ENCODE measurements at places on chromosomes 3 and 15.

- no peak for DNase-seq
Measured at GRCh38 chr3:126149960-126150515, 30.3 kb downstream of the ALDH1L1 start.

DNA sequence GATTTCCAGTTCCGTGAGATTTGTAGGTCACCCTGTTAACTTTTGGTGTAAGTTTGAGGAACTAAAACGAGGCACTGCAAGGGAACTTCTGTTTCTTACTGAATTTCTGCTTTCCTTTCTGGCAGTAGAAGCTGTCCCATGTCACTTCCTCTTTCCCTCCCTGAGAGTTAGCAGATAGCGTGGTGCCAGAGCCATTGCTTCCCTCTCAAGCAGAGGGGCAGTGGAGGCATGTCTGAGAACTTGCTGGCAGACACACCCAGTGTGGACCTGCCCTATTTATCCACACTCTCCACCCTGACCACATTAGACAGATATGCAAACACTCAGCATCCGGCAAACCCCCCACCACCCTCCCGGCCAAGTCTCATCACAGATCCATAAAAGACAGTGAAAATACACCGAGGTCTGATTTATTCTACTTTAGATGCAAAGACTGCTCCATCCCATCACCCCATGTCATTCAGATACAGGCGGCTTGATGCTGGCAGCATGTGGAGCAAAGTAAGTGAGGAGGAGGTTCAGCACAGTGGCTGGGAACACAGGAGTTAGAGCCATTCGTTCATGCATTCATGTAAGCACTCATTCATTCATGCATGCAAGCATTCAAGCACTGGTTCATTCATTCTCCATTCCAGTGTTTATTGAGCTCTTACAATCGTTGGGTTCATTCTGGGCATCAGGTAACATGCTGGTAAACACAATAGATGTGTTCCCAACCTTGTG, 324.7 kb downstream of the SHQ1 start:
- DNase-seq = no peak

GRCh38 chr3:72748659-72749058, 99.6 kb downstream of the SHQ1 start:
- no peak for DNase-seq

DNA sequence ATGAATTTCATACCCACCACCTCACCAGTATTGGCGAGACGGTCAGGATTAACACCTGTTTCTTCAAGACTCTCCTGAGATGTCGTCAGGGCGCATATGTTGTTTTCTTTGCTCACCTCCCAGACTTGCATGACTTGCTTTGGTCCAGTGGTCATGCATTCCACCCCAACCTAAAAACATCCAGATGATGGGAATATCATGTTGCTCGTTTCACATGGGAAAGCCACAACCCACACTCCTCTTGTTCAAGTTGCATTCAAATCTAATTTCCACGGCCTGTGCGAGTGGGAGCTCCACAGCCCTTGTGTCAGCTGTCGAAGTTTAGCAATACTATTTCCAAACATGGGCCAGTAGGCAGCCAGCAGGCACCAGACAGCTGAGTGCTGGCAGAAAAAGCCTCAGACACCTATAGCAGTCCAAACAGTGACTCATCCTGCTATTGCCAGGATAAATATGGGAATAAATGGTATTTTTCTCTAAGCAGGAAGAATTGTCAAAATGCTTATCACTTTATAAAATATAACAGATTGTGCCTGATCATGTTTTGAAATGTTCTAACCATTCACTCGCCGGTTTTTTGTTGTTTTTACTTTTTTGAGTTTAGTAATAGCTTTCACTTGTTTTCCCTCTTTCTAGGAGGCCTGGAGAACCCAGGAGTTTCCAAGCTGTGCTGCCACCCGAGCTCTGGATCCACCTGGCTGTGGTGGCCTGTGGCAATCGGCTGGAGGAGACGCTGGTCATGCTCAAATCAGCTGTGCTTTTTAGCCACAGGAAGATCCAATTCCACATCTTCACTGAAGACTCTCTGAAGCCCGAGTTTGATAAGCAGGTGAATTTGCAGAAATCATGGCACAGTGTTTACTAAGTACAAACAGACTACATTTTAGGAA, 20.1 kb downstream of the GXYLT2 start:
- peak; percentile 61 for DNase-seq

DNA sequence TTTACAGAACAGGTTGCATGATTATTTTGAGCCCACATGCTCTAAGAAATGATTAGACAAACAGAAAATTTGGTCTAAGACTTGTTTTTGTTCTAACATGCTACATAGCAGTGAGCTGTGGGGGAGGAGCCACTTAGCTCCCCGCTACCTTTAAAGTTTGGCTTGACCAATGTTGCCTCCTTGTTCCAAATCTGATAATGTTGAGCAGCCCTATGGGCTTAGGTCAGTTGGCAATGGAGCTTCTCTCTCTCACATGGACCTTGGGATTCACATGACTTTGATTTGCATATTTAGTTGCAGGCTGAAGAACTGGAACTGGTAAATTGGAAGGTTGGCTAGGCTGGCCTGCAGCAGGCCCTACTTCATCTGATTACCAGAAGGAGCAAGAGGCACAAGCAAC, 116.4 kb downstream of the EBLN2 start:
- no peak for DNase-seq

- DNase-seq = no peak
Measured at GRCh38 chr15:76347482-76348055, 11.0 kb downstream of the ISL2 start.

GRCh38 chr3:55805169-55805568, 318.1 kb upstream of the WNT5A start:
- DNase-seq = no peak

- DNase-seq = peak; percentile 61
Measured at GRCh38 chr3:29144807-29145206, 136.1 kb upstream of the RBMS3 start.

DNA sequence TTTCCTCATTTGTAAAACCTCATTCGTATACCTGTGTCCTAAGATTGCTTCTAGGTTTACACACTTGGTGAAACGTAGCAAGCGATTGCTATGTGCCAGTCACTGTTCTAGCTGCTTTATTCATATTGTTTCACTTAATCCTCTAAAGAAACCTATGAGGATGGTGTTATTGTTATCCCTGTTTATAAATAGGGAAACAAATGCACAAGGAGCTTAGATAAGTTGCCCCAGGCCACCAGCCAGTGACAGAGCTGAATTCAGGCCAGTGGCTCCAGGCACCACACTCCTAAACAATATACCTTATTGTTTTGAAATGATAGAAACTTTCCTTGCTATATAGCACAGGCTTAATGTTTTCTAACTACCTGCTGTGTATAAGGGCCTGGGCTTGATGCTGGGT, 44.0 kb downstream of the LPP start:
- no peak for DNase-seq

DNA sequence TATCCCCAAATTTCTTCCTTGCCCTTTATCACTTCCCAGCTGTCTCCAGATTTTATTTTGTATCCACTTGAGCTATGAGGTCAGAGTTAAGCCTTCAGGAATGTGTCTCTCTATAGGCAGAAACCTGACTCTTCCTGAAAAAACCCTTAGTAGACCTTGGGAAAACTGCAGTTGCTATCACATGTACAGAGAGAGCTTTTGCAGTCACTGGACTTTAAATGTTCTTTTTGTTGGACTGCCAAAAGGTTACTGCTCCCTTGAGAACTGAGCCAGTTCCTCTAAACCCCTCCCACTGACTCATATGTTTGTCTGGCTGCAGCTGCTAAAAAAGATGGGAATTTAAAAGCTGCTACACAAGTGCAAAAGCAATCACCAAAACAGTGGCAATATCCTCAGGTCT, 169.1 kb upstream of the CCDC54 start:
- DNase-seq = peak; percentile 93

DNA sequence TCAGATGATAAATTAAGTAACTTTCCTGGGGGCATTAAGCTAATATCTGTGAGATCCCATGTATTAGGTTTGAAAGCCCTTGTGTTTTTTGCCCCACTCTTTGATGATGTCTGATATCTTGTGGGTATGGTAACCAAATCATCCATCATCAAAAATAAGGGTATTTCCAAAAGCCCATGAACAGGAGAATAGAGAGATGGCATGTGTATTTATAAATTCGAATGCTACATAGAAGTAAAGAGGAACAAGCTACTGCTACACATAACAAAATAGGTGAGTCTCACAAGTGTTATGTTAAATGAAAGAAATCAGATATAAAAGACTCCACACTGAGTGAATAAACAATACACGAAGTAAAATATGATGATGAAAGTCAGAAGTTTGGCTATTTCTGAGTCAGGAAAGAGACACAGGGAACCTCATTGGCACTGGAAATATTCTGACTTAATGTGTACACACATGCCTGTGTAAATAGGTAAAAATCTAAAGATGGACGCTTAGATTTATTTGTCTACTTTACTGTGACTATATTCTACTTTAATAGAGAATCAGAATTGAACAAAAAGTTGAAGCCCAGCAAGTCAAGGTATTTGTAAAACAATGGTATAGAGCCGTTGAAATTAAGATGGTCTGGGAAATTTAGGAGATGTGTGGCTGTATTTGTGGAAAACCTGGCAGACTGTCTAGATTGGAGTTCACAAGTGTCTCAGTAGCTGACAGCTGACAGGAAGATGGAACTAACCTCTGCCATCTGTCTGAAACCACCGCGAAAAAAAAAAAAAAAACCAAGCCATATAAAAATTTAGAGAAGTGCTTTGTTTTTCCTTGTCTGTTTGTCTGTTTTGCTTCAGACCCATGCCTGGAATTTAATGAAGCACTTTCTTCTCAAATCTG, 111.0 kb upstream of the TGFBR2 start:
- no peak for DNase-seq

DNA sequence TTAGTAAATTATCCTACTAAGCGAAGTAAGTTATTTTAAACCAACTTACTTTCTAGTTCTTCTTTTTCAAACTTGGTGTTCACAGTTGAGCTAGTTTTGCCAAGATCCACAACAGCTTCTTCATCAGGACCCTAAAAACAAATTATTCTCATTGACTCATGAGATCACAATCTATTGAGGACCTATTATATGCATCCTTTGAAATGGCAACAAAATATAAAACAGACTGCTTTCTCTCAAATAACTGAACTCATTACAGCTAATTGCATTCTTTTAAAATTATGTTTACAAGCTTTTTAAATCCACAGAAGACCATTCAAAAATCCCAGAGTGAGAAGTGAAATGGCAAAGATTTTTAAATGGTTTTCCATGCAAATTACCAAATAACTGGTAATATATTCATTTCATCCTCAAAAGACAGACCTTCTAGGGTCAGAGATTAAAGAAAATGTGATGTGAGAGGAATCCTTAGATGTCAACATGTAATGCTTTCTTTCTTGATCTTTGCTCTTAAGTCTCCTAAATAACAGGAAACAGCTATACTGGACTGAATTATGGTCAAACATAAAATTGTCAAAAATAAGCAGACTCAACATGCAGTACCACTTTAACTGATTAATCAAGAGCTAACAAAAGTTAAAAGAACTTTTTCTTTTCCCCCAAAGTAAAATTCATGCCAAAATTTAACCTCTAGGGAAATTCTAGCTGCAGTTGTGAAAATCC, 31.7 kb downstream of the SLC4A7 start:
- no peak for DNase-seq

DNA sequence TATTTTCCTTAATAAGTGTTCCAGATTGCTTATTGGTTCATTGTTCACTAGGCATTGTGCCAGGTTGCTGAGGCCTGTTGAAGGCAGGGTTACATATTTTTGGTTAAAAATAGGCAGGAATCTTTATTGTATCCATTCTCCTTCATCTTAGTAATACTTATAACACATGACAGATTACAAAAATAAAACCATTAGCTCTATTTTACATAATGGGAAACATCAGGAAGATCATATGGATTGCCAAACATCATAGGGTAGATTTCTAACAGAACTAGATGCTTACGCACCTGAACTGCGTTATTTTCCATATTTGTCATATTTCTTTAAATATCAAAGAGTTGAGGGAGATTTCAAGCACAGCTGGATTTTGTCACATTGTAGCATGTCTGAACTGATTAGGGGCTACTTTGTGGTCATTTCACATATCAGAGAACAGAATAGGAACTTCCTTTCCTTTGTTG, 462.9 kb upstream of the SGO1 start:
- DNase-seq = peak; percentile 44

DNA sequence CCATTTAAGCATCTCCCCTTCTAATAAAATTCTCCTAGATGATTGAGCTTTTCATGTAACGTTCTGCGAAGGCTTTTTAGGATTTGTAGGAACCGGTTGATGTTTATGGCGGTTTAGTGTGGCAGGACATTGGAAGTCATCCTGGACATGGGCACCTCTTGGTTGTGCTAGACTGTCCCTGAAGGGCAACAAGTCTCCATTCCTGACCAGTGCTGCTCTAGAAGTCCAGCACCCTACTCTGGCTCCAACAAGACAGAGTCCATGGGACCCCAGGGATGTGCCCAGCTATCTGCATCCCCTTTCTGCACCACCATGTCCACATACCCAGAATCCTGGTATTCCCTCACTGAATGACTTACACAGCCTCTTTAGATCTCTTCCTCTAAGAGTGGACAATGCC, 46.4 kb downstream of the KCNAB1 start:
- no peak for DNase-seq

DNA sequence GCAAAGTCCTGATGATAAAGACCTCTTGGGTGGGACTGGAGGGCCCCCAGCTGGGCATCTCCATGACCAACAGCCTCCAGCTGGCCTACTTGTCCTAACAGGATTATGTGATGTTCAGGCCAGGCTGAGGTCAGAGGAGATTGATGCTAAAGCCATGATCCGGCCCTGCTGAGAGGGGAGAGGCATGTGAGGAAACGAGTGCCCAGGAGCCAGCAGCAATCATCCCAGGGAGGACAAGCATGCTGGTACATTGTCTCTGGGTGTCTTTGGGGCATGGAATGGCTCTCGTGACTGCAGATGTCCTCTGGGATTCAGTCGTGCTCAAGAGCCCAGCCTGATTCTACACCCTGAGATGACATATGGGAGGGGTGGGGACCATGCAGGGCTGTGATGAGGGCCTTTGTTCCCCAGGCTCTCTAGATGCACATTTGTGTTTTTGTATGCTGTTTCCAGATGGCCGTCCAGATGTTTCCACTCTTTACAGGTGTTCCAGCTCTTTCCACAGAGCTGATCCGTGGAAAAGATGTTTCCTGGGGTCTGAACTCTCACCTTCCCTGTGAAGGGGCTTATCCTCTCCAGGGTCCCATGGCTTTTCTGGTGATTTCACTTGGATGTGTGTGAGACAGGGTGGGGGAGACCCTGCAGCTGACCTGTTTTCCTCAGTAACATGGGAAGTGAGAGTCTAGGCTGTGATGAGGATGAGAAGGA, 20.2 kb downstream of the SLC24A1 start:
- DNase-seq = no peak

DNA sequence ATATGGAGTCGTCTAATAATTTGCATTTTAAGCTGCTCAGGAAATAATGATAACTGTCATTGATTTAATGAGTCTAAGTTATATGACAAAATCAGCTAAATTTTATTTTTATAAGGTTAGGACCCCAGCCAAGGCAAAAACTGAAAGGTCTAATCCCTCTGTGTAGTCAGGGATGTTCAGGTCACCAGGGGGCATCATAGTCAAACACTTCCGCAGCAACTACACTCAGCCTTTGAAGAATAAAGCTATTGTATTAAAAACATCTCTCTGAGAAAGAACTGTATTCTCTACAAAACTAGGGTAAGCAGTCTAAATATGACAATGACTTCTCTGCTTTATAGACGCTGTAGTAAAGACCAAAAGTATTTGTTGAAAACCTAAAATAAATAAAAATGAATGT, 15.0 kb downstream of the INTS14 start:
- DNase-seq = no peak
